ENCODE measurements at places on chromosomes 16 and 17.

DNA sequence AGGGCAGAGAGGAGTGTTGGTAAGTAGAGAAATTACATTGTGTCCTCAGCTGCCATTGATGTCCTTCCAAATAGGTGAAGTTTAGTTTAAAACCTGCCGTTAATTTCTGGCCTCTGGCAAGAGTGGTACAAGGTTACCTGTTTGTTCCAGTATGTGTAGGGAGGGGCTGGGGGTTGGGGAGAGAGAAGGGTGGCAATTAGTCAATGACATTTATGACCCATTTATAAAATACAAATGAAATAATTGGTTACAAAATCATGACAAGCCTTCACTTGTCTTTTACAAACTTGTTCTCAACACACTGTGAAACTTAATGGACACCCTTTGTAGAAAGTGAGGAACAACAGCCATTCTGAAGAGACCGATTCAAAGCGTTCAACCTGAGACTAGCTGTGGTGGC lies 281.0 kb downstream of the FTO start:
- DNase-seq: no peak

- DNase-seq: no peak
Measured at GRCh38 chr16:10983159-10983558, 38.8 kb downstream of the CLEC16A start.

- no peak for DNase-seq
Measured at GRCh38 chr17:43573579-43574321, 27.6 kb upstream of the ETV4 start.

- no peak for DNase-seq
Measured at GRCh38 chr17:74917430-74917829, 5.6 kb downstream of the USH1G start.

DNA sequence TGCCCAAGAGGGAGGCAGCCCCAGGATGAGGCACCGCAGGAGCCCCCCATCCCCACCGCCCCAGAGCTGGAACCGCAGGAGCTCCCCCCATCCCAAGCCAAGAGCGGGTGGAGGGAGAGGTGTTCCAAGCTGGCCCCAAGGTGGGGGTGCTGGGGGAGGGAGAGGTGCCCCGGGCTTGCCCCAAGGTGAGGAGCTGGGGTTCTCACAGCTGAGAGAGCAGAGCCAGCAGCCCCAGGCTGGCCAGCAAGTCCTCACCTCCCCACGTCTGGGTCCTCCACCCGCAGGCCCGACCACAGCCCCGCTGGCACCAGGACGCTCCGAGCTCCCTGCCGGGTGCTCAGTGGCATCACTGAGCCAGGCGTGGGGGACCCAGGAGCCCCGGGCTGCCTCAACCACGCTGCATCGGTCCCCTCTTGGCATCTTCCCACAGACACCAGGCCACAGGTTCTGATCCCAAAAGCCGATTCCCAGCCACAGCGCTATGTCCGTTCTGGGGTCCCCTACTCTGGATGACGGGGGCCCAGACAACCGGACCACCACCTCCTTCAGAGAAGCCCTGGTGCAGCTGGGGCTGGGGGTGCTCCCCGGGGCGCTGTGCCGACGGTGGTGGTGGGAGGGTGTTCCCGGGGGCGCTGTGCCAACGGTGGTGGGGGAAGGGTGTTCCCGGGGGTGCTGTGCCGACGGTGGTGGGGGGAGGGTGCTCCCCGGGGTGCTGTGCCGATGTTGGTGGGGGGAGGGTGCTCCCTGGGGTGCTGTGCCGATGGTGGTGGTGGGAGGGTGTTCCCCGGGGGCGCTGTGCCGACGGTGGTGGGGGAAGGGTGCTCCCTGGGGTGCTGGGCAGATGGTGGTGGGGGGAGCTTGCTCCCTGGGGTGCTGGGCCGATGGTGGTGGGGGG lies 15.4 kb upstream of the WDR45B start:
- no peak for DNase-seq

GRCh38 chr16:65548470-65548869 lies 426.6 kb upstream of the CDH11 start:
- no peak for DNase-seq

GRCh38 chr17:43856141-43856540 lies 9.2 kb downstream of the CD300LG start:
- no peak for DNase-seq

- DNase-seq: no peak
Measured at GRCh38 chr16:71754652-71755051, 30.2 kb upstream of the PHLPP2 start.

GRCh38 chr17:76685846-76686245 lies 24.9 kb downstream of the MXRA7 start:
- DNase-seq: no peak

DNA sequence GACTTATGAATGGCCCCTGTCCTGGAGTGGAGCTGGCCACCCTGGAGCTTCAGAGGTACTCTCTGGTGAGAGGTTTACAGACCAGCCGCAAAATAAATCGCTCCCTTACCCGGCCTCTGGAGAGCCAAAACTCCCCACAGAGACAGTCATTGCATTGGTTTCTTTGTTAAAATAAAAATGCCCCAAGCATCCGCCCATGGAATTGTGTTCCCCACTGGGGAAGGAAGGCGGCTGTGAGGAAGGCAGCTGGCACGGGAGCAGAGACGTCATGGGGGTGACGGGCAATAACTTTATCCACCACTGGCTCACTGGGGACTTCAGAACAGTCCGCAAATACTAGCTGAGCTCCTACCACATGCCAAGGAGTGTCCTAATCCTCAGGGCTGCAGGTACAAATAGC lies 266.2 kb upstream of the FOXF1 start:
- no peak for DNase-seq

GRCh38 chr17:32483451-32484019 lies 3.3 kb upstream of the CDK5R1 start:
- DNase-seq: peak; percentile 68

- peak; percentile 72 for DNase-seq
Measured at GRCh38 chr17:44775838-44776621, 17.2 kb downstream of the ADAM11 start.

DNA sequence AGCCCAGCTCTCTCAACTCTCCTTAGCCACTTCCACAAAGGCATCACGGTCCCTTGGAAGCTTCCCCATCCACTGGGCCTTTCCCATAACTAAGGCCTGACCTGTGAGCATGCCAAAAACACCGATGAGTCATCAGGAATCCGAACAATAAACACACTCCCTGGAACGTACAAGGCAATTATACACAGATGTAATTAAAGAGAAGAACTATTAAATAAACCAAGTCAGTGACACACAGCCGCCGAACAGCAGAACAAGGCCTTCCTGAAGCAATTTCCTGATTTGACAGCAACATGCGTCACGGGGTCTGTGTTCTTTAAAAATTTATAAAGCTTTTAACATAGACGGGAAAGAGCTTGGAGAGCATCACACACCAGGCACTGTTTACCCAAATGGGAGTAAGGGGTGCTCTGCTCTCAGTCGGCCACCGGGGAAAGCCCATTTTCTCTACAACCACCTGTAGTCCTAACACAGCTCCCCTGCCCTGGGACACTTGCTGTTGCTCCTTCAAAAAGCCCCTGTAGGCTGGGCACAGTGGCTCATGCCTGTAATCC lies 29.4 kb downstream of the COG7 start:
- DNase-seq: peak; percentile 55

DNA sequence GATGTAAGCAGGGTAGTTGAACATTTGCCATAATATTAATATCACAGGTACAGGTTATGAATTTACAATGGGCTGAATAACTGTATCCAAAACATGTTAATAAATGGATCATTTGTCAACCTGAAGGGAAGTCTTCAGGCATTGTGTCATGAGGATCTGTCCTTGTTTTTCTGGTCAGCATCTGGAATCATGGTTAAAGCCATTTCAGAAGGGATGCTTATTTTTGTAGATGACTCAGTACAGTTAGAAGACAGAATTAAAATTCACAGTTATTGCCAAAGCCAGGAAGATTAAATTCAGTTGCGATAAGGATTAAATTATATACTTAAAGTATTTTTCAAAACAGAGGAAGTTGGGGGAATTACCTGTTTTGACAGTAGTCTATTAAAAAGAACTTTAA lies 8.0 kb downstream of the PSMD11 start:
- DNase-seq: no peak

- no peak for DNase-seq
Measured at GRCh38 chr17:15914400-15915170, 30.3 kb upstream of the ADORA2B start.

DNA sequence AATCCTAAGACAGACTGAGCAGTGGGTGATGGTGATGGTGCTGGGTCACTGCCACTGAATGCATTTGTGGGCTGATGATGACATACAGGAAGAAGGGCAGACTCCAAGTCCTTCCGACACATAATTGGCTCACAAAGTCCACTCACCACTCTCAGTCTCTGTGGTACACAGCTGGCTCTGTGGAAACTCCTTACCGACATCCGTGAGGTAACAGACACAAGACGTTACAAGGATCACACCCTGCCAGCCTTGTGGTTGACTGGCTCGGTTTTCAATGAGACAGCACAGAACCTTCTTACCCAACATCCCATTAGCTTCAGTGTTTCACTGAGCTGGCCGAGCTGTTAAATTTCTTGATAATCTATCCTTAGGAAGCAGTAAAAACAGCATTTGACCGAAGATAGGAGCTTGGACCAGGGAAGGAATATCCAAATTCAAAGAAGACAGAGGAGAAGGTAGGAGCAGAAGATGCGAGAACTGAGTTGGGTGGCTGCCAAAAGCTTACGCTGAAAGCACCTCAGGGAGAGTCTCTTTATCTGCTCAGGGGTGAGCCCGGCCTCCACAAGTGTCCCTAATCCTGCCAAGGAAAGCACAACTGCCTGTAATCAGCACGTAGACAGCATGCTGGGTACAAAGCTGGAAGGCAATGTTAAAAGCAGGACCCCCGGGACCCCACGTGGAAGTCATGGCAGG lies 5.5 kb upstream of the MXRA7 start:
- no peak for DNase-seq

- DNase-seq: no peak
Measured at GRCh38 chr17:63931981-63932561, at the start of gene CD79B. CD79B (minus strand) TSS chr17:63932331; CDS start chr17:63932261, 70 bp downstream.

GRCh38 chr17:45857977-45858708 lies 13.5 kb downstream of the SPPL2C start:
- no peak for DNase-seq

DNA sequence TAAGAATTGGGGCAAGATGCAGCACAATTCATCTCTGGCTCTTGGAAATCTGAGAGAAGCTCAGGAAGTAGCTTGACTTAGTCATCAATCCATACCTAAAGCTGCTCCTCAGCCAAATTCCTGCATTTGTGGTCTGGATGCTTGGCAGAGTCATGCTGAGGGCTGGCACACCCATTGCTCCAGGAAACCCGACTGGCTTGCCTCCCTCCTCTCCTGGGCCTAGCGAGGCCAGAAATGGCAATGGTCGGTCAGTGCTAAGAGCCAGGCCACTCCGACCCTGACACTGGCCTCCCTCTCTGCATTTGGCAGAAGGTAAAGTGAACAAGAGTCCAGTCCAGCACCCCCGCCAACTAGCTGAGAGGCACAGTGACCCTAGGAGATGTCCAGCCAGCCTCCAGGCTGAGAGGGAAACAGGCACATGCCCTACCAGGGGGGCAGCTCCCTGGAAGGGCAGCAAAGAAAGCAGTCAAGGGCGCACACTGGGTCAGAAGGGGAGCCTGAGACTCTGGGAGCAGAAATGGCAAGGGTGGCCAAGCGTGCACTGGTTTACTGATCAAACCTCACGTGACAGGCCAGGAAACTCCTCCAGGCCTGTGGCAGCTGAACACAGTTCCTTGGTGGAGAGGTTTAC lies 10.0 kb downstream of the POLDIP2 start:
- DNase-seq: no peak

DNA sequence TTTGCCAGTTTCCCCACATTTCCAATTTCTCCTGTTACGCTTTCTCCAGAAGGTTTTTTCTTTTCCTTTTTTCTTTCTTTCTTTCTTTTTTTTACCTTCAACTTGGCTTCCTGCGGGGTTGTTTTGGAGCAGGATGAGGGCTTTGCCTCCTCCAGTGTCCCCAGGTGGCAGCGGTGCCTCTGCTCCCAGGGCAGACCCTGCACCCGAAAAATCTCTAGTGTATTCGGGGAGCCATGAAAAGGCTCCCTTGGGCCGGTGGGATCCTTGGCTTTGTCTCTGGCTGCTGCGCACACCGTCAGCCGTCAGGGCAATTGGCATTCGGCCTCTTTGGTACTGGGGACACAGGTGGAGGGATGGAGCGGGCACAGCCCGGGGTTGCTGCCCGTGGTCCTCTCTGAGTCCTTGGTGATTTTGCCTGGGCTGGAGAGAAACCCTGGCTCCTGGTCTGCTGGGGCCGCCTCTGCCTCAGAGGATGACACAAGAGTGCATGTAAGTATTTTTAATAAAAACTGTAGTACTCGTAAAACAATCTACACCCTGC lies 846 bp downstream of the ITGB3 start:
- no peak for DNase-seq

GRCh38 chr16:4096509-4096908 lies 19.7 kb downstream of the ADCY9 start:
- no peak for DNase-seq

DNA sequence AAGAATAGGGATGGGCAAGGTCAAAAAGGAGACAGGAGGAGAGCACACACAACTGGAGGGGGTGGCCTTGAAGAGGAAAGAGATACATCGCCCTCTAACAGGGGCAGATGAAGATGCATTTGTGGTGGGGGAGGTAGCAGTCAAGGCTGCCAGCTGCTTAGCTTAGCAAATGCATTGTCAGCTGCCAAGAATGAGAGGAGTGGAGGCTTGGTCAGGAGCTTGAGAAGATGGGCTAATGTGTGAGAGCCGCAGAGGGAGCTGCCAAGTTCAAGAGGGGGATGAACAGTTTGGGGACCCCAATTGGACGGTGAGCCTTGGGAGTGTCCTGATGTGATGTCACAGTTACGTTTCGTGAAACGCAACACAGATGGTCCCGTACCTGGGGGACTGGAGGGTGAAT lies 28.9 kb upstream of the GNA13 start:
- DNase-seq: no peak

DNA sequence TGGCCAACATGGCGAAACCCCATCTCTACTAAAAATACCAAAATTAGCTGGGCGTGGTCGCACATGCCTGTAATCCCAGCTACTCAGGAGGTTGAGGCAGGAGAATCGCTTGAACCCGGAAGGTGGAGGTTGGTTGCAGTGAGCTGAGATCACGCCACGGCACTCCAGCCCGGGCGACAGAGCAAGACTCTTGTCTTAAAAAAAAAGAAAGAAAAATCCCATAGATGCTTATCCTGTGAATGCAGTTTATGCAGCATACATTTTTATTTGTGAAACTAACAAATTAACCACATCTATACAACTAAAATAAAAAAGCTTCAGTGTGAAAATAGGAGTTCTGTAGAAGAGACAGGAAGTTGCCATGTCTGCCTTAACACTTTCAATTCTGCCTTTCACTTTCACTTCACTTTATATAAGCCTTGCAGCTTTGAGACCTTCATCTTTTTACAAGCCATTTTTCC lies 7.1 kb downstream of the IGSF6 start:
- DNase-seq: no peak

DNA sequence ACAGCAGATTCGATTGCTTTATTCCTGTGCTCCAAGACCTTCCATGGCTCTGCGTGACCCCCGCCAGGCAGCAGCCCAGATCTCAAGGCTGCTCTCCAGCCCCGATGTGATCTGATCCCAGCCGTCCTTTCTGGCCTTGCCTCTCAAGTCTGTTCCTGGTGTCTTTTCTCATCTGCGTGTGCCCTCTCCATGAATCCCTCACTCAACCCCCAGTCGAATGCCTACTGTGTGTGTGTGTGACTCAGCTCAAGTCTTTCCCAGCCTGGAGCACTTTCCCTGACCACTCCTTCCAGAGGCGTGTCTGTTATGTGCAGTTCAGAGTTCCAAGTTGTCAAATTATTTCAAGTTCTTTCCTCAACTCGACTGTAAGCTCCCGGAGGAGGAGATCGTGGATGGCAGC lies 64.0 kb downstream of the MRM1 start:
- DNase-seq: no peak
